ENCODE measurements at places on chromosomes 2 and 18.

DNA sequence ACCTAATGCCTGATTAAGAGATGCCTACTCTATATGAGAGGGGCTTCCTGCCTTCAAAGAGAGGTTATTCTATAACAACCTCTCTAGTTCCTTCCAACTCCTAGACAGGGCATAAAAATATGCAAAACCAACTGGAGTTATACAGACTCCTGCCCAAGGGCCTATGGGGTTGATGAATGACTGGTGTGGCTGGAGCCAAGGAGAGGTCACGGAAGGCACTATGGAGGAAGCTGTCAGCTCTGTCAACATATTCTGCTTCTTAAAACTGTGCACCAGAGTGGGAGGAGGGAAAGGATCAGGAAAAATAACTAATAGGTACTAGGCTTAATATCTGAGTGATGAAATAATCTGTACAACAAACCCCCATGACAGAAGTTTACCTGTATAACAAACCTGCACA lies 120.9 kb upstream of the CDC42EP3 start:
- no peak for DNase-seq

GRCh38 chr18:6557770-6558248 lies 143.1 kb upstream of the L3MBTL4 start:
- no peak for DNase-seq

DNA sequence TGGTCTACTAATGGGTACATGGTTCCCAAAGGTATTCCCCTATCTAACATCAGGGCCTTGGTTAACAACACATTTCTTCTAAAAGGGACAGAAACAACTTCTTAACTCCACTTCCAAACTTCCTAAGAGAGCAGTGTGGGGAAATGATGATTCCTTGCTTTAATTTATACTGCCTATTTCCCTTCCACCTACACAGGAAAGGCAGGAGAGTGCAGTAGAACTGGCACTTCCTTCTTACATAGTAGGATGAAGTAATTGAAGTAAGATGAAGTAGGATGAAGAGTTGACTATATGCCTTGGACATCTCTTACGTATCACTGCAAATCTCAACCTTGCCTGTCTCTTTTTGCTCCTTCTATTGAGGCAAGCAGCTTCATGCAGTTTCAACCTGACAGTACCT lies 54.7 kb downstream of the CD28 start:
- DNase-seq, result no peak

DNA sequence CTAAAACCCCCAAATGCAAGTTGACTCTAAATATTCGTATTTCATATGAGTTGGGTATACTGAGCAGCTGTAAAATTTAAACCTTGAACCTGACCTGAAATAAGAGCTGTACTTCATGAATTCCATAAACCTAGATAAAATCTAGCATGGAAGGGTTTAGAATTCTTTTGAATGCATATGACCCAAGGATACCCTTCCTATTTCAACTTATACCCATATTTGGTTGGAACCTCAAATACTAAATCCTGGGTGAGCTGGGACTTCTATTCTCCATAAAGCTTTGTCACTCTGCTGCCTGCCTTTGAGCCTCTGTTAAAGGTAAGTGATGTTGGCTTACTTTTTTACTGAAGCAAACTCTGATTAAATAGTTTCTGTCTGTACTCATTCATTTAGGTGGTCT lies 994.6 kb downstream of the SUCLG1 start:
- DNase-seq, result no peak

GRCh38 chr2:147364597-147364996 lies 480.2 kb upstream of the ACVR2A start:
- no peak for DNase-seq

GRCh38 chr2:168889635-168890005 lies 610 bp downstream of the SPC25 start:
- DNase-seq, result no peak

DNA sequence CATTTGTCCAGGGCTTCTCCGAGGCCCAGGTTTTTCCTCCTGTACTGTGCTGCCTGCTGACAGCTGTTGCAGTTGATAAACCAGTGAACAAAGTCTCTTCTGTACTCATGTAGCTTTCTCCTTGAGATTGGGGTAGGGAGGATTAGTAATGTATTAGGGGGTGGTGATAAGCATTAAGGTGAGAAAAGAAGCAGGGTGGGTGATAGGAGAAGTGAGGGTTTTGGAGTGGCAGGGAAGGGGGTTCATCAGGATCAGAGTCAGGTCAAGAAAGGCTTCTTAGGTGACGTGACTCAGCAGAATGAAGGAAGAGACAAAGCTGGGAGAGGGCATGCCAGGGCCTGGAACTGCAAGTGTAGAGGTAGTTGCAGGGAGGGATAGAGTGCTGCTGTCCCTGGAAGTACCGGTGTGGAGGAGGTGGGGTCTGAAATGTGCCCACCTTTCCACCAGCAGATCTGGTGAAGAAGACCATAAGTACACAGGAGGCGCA lies 48.7 kb downstream of the PKP4 start:
- no peak for DNase-seq

DNA sequence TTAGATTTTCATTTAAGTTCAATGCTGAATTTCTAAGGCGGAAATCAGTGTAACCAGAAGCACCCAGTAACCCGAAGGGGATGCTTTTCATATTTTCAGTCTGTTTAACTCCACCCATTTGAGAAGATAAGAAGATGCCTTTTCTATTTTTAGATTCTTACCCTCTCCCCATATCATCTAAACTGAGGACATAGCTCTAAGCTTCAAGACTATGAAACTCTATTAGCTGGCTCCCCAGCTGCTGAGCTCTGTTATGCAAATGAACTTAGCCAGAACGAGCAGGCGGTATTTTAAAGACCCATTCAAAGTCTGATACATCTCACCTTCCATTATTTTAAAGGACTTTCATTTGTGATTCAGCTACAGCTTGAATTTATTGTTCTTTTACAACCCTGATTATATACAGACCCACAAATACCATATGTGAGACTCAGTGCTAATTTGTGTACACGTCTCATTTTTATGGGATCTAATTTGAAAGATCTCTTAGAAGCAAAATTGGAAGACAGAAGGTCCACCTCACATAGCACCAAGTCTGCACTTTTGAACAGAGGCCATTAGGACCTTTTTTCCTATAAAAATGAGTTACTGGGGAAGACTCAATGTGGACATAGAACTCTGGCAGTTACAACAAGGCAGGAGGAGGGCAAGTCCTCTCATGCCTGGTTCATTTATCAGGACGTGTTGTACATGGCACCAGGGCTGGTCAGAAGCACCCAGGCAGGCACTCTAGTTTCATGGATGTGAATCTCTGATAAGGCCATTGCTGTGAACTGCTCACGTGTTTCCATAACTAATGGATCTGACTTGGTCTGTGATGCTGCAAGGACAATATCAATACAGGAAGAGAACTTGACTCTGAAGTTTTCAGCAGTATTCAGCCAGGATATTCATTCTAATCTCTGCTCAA lies 16.3 kb downstream of the CDC42EP3 start:
- no peak for DNase-seq

DNA sequence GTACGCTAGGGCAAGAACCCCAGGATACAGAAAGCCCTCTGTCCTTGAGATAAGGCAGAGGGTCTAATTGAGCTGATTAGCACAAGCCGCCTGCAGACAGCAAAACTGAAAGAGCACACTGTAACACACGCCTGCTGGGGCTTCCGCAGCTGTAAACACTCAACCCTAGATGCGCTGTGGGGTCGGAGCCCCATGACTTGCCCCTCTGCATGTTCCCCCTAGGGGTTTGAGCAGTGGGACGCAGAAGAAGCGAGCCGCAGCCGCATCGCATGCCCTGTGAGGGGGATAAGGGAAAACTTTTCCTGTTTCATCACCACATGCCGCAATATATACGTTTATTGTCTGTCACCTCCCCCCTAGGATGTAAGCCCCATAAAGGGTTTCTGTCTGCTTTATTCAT lies 384.6 kb downstream of the PLCL1 start:
- DNase-seq, result no peak

DNA sequence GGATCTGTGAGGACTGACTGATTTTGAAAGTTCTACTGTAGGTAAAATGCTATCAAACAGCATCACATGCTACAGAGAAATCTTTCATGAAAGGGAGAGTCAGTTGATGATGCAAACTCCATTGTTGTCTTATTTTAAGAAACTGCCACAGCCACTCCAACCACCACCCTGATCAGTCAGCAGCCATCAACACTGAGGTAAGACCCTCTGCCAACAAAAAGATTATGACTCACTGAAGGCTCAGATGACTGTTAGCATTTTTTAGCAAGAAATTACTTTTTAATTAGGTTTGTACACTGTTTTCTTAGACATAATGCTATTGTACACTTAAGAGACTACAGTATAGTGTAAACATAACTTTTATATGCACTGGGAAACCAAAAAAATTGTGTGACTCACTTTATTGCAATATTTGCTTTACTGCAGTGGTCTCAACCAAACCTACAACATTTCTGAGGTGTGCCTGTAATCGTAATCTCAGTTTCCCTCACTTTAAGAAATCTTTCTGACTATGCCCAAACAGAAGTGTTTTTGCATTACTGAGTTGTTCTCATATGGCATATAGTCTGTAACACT lies 42.8 kb downstream of the METTL8 start:
- DNase-seq, result no peak

DNA sequence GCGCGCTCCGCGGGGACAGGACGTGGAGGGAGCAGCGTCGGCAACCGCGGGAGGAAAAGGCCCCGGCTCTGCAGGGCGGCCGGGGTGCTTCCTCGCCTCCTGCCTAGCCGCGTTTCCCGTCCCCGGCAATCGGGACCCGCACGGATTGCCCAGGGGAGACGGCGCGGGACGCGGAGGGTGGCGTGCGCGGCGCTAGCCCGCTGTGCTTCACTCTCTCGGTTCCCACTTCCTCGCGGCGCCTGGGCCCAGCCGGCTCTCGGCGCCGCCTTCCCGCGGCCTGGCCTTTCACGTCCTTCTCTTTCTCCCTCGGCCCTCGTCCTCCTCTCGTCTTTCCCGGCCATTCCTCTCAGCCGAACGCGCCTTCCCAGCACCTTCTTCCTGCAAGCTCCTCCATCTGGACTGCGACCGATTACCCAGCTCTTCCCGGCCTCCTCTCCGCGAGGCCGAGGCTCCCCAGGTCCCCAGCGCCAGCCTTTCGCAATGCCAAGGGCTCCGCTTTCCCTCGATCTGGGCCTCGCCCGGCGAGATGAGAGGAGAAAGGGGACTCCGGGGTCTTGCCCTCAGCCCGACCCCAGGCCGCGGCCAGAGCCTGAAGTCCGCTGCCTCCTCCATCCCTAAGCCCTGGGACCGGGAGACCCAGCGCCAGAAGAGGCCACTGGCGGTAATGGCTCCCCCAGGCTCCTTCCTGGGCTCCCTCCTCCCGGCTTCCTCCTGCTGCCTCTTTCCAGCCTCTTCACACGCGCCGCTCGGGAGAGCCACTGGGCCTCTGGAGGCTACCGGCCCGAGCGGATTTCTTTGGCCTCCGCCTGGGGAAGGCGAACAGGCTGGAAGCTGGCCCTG lies 34.3 kb upstream of the ATP6V1B1 start:
- DNase-seq, result no peak

- DNase-seq, result no peak
These were observed 26.6 kb upstream of the MREG start for GRCh38 chr2:216039918-216040317.

DNA sequence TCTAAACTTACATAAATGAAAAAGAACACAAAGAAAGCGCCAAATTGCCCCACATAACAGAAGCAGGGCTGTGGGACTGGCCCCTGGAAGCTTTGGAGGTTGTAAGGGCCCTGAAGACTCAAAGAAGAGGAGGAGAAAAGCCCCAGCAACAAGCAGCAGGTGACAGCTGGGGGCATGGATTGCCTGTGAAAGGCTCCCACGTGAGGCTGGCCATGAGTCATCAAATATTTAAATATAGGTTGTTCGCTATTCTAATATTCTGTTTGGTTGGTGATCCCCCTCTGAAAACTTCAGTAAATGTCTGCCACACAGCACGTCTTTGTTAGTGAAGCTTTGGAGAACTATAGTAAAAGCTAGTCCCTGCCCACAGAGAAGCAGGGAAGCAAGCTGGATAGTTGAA lies 132.4 kb downstream of the MREG start:
- DNase-seq, result no peak

All from stimulated activated CD8-positive, alpha-beta memory T cell treated with anti-CD3 and anti-CD28 coated beads, Interleukin-4, amount 100 ng/mL, for 1 hour (primary cell).